ENCODE measurements at places on chromosomes 12 and 14.

DNA sequence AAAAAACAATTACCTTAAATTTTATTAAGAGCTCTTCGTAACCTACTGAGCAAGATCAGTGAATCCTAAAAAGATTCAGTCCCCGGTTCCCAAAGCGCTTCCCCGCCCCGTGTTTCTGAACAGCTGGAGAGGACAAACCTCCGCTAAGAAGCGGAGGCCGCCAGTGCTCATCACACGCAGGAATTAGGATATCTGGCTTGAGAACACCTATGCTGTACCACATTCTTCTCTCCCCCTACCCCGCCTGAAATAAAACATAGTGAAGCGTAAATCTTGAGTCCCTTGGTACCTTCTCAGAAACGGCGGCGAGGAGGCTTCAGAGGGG, 774 bp upstream of the WDR20 start:
- no peak for DNase-seq

GRCh38 chr14:80055667-80056496, 155.4 kb downstream of the DIO2 start:
- no peak for DNase-seq

- no peak for DNase-seq
Observed at GRCh38 chr12:104648756-104649155, 192.0 kb downstream of the CHST11 start.

- DNase-seq = no peak
Observed at GRCh38 chr14:92496191-92496857, 17.3 kb upstream of the RIN3 start.

DNA sequence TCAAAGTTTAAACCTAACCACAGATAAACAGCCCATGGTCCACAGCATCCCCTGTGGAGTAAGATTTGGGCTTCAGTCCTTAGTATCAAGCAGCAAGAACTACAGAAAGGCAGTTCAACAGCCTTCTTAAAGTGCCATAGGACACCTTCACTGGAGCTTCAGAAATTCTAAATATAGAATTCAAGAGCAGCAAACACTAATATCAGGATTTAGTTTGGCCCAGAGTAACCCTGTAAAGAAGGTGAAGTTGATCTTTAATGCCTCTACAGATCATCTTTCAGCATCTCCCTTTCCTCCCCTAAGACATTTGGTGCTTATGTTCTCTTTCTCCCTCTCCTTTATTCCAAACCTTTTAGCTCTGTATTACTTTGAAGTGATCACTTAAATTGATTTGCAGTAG, 59.5 kb upstream of the ARHGAP5 start:
- no peak for DNase-seq

DNA sequence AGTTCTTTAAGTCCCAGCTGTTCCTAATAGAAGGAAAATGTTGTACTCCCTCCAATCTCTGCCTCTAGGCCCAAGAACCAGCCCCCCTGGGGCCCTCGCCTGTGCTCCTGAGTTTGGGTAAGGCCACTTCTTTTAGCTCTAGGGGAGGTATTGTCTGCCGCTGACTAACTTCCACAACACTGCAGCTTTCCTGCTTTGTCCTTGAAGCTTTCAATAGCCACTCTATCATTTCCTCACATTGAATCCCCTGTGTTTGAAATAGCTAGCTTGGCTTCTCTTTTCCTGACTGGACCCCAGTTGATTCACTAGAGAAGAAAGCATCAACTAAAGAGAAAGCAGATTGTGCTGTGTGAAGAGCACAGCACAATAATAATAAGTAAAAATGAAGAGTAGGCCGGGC, 28.8 kb downstream of the KRT80 start:
- DNase-seq = no peak

DNA sequence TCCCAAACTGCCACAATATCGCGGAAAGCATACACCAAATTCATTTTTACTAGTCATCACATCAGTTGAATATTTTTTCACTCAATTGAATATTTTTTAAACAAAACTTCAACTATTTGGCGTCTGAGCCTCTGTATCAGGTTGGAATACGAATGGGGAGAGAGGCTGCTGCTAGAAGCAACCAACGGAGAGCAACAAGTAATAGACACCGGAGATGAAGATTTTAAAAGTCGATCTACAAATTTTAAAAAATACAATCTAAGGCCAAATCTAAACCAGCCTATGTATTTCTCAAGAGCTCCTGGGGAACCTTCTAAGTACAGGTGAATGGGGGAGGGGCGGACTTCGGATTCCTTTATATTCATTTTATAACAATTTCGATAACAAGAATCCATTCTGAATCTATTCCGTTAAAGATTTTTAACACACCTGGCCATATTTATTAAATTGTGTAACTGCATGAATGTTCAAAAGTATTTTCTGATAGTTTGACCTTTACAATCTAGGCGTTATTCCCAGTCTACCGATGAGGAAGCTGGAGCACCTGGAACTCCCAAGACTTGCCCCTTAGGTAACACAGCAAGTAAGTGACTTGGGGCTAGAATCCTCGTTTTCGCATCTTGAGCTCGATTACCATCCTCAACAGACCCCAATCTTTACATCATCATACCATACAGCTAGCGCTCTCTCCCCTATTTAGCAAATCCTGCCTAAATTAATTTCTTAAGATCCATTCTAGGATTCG, 1.2 kb downstream of the GNPNAT1 start:
- DNase-seq = no peak

- DNase-seq = no peak
Observed at GRCh38 chr14:58977366-58977765, 211.1 kb upstream of the DAAM1 start.

DNA sequence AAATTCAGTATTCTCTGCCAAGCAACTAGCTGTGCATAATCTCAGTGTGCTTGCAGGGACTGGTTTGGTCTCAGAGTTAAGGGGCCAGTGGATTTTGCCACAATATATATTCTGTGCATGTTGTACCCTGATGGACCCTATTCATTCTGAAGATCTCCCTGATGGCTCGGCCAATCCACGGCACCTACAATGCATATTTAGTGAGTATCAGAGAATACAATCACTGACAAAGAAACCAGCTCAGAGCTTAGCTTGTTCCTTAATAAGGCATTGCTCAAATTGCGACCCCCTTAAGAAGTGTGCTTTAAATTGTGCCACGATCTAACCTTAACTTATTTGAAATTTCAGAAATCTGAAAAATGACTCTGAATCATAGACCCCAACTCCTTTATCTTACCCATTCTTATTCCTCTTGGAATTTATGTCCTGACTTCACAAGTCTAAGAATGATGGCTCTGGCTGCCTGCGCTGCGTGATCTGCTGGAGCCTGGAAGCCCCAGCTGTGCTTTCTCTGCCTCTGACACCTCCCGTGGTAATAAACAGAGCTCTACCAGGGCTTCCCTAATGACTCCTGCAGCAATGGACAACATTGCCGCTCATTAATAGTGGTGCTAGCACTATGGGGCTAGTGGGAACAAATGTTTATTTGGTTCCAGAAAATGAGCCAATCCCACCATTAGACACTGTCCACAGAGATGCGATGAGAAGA, 9.0 kb upstream of the DCAF4 start:
- DNase-seq = no peak

DNA sequence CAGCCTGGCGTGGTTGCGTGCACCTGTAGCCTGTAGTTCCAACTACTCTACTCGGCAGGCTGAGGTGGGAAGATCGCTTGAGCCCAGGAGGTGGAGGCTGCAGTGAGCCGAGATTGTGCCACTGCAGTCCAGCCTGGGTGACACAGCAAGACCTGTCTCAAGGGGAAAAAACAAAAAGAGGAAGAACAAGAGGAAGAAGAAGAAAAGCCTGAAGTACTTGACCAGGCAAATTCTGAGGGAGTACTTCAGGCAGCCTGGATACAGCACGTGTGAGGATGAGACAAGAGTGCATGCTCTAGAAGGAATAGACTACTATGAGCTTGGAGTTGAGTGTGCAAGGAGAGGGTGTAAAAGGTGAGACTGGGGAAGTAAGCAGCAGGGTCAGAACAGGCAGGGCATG, 1.8 kb downstream of the GDF3 start:
- DNase-seq = no peak

DNA sequence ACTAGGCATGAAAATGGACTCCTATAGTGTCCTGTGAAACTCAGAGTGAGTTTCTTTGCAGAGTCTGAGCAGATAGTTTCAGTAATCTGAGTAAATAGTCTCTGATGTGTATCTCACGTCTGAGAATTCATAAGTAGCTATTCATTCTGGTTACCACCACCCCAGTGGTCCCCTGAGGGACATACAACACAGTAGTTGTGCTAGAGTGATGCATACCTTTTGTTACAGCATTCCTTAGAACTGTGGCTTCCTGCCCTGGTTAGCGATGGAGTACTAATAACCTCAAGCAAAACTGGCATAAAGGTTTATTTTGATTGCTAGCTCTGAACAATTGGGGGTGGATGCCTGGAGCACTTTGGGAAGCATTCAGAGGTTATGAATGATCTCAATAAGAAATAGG, 114.7 kb downstream of the DAAM1 start:
- no peak for DNase-seq

- DNase-seq = no peak
Observed at GRCh38 chr12:90695415-90695814, 259.6 kb downstream of the CCER1 start.

GRCh38 chr12:83865431-83865830, 1047.2 kb downstream of the SLC6A15 start:
- DNase-seq = no peak

DNA sequence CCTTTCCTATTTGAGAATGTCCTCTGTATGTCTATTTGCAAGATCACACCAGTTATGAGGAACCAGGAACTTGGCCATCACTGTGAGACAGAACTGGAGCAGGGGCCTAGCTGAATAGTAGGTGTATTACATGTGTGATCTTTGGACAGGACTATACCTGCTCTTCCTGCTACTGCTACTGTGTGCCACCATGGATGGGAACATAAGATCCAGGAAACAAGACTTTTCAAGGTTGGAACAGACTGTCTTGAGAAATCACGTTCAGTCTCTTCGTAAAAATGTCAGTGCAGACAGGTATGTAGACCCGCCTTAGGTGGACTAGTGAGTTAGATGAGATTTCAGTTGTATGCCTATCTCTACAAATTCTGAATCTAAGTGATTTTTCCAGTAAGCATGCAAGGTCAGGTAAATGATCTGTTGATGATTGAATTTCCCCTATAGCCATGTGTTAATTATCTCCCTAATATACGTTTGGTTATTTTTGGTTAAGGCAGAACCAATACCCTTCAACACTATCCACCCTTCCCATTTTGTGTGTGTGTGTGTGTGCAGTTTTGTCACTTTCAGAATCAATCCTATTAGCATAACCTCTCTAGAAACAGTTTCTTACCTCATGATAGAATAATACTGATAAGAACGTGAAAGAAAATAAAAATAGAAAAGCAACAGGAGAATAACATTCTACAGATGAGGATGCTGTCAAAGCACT, 7.1 kb downstream of the A2M start:
- DNase-seq = no peak

- no peak for DNase-seq
Observed at GRCh38 chr14:70398706-70399431, 18.0 kb downstream of the SYNJ2BP start.

GRCh38 chr12:66270613-66271012, 31.7 kb upstream of the HELB start:
- DNase-seq = no peak

- DNase-seq = no peak
Observed at GRCh38 chr14:34277191-34277590, 184.8 kb downstream of the SPTSSA start.

GRCh38 chr14:29216268-29217232, 450.0 kb downstream of the FOXG1 start:
- DNase-seq = no peak

DNA sequence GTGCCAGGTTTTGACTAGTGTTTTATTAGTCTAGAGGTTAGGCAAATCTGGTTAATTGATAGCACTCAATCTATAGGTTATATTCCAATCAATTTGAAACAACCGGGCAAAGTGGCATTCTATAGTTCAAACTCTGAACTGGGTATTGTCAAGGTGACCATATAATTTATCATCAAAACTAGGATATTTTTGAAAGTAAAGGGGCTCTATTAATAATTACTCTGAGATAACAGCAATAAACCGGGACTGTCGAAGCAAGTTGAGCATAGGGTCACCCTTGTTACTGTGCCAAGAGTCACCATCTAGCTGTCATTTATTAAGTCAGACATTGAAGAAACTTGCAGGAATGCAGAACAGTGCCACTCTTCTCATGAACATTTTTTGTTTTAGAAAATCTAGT, 321.2 kb downstream of the RAD51B start:
- no peak for DNase-seq

DNA sequence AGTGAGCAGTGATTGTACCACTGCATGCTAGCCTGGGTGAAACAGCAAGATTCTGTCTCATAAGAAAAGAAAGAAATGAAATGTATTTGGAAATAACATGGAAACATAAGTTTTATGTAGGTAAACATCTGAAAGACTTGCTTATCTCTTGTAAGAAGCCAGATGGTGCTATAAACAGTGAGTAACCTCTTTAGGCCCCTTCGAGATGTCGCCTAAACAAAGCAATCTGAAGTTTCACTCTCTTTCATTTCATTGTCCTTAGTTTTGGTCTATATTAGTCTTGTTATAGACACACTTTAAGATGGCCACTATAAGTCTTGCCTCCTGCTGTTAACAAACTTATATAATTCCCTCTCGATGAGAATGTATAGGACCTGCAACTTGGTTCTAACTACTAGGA, 472.6 kb upstream of the ATP2B1 start:
- no peak for DNase-seq

DNA sequence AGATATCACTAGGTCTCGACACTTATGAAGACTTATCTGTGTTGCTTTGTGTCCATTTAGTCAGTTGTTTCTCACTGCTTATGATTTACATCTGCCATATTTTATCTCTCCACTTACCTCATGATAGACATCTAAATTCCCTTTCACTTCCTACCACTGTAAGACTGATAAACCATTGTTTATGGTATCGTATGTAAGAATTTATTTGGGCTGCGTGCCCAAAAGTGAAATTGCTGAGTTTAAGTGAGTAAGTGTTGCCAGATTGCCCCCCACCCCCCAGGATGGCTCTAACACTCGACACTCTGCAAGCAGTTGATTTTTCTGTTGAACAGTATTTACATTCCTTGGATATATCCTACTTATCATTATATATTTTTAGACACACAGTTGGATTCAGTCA, 69.9 kb upstream of the MON2 start:
- DNase-seq = no peak

DNA sequence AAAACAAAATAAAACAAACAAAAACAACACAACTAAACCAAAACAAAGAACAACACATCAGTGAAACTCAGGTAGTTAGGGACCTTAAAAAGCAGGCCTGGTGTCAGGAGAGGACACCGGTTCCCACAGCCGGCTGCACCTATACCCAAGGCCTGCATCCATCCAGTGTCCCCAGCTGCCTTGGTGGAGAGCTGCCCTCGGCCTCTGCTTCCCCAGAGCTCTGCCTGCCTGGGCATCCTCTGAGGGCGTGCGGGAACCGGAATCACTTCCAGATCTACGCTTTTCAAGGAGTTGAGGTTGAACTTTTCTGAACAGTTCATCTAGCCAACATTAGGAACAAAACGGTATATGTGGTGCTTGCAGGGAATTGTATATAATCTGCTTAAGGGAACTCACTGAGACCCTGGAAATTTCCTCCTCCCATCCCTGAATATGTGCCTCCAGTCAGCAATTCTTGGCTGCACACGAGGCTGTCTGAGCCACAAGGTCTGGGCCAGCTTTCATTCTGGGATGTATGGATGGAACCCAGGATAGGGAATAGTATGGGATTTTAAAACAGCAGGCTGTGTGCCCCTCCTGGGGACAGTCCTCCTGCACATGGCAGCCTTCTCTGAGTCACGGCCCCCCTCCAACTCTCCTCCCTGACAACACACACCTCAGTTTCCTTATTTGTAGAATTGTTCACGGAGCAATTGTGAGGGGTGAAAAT, 319.0 kb upstream of the RTL1 start:
- DNase-seq = peak; percentile 38

- DNase-seq = no peak
Observed at GRCh38 chr12:13178568-13179210, 17.8 kb upstream of the EMP1 start.
